ENCODE measurements at places on chromosomes 11 and 22.

DNA sequence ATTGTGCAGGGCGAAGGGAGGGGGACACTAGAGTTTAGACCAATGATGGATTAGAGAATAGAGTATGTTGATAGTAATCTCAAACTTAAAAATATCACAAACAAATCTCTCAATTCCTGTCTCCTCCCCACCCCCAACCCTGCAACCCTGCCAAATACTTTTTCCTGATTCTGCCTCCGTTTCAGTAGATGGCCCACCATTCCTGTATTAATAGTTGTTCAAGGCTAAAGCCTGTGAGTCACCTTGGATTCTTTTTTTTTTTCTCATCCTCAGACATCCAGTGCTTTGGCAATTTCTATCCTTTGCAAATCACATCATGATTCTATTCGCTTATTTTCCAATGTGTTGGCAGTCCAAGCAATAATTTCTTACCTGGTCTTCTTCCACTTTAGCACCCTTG is 207.9 kb downstream of the DYNC2H1 start:
- no peak for DNase-seq

DNA sequence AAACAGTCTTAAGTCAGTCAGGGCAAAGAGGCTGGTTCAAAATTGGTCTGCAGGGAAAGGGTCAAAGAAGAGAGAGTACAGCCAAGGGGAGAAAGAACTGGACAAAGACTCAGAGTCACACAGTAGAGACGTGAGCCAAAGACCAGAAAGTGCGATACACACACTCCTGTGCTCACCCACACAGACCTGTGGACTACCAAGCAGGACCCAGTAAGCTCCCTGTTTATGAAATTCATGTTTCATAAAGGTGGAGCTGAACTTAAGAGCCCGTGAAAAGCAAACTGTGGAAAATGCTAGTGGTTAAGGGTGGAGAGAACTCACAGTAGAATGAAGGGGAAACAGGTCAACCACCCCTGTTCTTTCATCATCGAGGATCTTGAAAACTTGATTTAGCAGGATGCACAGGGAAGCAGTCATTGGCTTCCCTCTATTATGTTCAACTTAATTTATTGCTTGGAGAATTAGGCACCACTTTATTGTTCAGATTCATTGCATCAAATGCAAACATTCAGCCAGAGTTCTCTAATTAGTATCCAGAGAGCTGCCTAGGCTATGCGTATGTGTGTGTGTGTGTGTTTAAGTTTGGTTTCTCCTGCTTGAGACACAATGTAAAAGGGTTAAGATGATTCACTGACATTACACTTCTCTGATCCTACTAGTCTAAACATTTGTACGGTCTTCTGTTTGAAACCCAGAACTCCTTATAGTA is 160.9 kb upstream of the MTMR2 start:
- DNase-seq, result no peak

- DNase-seq, result no peak
Measured at GRCh38 chr11:24470431-24470830, 26.4 kb upstream of the LUZP2 start.

- no peak for DNase-seq
Measured at GRCh38 chr11:65032216-65032615, 5.0 kb downstream of the SNX15 start.

- DNase-seq, result peak; percentile 13
Measured at GRCh38 chr11:36594316-36594989, at the start of gene IFTAP. Gene IFTAP, plus strand, starts transcription at chr11:36594502. Its CDS starts 15,602 bp downstream, at chr11:36610104.

DNA sequence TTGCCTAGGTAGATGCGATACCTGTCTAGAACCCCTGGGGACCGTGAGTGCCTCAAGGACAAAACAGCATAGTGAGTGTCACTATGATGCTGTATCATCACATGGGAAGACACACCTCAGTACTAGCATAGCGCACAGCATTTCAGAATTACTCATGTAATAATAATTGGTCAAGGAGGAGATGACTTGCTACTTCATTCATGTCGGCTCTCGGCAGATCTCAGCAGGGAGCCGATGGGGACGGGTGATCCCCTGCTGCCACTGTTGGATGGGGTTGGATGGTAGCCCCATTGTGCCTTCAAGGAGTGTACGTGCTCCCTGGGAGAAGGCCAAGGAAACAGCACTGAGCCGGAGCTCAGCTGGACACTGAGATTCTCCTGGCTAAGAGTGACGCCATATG is 186.9 kb downstream of the EFCAB6 start:
- no peak for DNase-seq

- DNase-seq, result no peak
Measured at GRCh38 chr22:31087744-31088215, 6.7 kb downstream of the SMTN start.

DNA sequence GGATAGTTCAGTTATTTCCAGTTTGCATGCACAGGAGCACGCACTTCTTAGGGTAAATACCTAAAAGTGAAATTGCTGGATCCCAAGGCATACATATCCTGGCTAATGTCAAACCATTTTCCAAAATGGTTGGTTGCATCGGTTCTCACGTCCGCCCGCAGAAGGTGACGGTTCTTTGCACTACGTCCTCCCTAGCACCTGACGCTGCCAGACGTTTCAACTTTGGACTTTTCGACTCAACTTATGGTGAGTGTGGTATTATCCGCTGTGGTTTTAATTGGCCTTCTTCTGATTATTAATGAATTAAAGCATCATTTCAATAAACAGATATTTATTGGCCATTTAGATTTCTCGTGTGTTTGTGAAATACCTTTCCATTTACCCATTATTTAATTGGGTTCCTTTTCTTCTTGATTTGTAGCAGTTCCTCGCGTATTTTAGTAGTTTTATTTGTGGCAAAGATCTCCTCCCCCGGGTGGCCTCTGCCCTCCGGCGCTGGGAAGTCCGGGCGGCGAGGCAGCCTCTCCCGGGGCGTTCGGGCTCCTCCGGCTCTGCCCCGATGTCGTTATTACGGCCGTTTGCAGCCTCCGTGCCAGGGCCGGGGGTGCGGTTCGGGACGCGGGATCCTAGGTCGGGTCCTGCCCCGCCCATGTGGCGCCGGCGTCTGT is at the start of gene JHY:
Gene JHY (plus strand): TSS at position 571 of the 668 bp plus-strand sequence. CDS start 3,091 bp downstream, outside the sequence.
- DNase-seq, result no peak

- DNase-seq, result no peak
Measured at GRCh38 chr22:43272869-43273318, 70.3 kb downstream of the SCUBE1 start.

GRCh38 chr11:77523712-77524111 is 49.8 kb upstream of the PAK1 start:
- DNase-seq, result no peak

GRCh38 chr11:2084721-2085120 is 54.5 kb downstream of the IGF2 start:
- no peak for DNase-seq

- no peak for DNase-seq
Measured at GRCh38 chr11:3738241-3738640, 59.1 kb downstream of the NUP98 start.

DNA sequence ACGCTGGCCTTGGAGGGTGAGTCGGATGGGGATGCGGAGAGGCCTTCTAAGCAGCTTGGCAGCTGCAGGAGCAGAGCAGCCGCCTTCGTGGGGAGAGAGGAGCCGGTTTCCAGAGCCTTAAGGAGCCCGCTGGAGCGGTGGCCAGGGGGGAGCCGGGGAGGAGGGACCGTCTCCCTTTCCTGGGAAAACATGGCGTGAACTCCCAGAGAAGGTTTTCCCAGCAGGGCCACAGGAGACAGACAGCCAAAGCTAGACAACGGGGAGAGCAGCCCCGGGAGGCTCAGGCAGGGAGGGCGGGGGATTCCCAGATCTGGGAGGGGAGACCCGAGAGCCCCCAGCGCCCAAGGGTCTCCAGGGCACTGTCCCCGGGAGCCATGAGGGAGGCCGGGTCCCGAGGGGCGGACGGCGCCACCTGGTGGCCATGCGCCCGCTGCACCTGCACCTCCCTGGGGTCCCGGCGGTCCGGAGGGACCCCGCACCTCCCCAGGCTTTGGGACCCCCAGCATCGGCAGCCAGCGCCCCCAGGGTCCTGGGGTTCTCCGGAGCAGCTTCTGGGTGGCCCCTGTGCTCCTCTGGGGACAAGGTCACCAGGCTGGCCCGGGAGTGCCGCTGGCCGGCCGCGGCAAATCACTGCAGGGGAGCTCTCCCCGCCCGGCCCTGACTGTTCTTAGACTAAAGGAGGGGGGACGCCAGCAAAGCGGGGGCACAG is 2.4 kb upstream of the SYT8 start:
- DNase-seq, result peak; percentile 4

DNA sequence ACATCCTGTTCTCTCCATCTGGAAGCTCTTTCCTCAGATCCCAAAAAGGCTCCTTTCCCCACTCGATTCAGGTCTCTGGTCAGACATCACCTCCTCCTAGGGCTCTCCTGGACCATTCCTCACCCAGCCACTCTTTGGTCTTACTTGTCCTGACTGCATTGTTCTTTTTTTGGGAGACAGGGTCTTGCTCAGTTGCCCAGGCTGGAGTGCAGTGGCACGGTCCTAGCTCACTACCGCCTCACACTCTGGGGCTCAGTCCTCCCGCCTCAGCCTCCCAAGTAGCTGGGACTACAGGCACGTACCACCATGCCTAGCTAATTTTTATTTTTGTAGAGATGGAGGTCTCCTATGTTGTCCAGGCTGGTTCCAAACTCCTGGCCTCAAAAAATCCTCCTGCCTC is 2.2 kb upstream of the CORO1B start:
- no peak for DNase-seq

DNA sequence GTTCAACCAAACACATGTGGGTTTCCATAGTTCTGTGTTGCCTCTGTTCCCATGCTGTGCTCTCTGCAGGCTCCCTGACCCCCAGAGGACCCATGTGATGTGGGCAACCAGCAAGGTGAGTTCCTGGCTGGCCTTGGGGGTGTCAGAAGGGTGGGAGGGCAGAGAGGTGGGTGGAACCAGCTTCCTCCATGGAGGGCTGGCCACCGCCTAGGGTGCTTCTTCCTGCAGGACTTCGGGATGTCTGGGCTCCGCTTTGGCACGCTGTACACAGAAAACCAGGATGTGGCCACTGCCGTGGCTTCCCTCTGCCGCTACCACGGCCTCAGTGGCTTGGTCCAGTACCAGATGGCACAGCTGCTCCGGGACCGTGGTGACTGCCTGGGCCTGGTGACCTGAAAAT is 14.5 kb upstream of the EXT2 start:
- DNase-seq, result no peak

DNA sequence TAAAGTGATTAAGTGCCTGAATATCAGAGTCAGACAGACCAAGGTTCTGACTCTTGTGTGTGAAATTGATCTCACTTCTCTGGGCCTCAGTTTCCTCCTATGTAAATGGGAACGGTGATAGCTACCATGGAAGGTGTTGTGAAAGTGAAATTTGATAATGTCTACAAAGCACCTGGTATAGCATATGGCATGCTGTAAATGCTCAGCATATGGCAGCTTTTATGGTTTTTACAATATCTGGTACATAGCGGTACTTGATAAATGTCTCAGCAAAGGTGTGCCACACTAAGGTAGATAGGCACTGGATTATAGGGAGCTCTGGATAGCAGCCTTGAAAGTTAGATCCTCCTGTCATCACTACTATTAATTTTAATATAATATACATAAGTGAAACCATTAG is 19.9 kb downstream of the POU2AF2 start:
- no peak for DNase-seq

GRCh38 chr11:120710354-120711131 is 199.0 kb downstream of the GRIK4 start:
- DNase-seq, result no peak

DNA sequence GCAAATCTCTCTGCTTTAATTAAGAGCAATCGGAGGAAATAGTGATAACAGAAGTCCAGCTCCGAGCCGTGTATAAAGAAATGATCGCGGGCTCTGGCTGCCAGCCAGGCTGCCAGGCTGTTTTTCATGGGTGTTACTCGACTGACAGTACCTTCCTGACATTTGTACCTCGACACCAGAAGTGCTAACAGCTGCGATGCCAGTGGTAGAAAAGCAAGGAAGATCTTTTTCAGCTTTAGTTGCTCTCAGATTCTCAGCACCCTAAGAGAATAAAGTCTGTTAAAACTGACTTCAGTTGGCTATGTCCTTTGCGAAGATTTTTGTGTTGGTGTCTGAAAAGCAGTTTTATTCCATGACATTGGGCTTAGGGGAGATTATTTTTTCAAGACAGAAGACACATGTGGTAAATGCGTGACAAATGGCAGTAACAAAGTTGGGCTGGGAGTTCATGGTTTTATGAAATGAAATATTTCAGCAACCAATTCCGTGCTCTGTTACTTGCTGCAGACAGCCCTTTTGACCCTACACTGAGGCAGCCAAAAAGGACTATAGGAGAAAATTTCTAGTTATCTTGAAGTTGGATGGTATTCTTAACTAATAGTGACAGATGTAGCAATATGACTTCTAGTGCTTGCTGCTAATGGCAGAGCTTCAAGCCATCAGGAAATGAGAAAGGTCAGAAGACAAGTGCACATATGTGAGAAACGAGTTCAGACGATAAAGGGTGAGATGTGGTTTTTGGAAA is 296.2 kb downstream of the CNTN5 start:
- DNase-seq, result no peak

DNA sequence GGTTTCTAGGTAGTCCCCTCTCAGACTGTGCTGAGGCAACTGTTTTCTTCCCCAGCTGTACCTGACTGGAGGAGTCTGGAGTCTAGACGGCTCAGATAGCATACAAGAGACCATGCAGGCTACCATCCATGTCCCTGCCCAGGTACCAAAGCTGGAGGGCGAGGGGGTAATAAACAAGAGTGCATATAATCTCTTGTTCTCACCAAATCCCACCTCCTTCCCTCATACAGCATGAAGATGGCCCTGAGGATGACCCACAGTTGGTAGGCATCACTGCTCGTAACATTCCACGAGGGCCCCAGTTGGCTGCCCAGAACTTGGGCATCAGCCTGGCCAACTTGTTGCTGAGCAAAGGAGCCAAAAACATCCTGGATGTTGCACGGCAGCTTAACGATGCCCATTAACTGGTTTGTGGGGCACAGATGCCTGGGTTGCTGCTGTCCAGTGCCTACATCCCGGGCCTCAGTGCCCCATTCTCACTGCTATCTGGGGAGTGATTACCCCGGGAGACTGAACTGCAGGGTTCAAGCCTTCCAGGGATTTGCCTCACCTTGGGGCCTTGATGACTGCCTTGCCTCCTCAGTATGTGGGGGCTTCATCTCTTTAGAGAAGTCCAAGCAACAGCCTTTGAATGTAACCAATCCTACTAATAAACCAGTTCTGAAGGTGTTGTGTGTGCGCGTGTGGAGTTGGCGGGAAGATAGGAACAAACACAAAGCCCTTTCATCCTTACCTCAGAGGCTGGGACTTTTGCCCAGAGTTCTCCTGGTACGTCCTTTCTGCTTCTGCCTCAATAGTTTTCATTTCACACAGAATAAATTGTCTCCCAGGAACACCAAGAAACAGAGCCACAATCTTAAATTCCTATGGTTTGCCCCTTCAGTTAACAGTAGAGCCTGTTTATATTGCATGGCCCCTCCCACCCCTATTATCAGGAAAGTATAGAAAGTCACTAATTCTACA is 8.5 kb downstream of the HMBS start:
- DNase-seq, result no peak

DNA sequence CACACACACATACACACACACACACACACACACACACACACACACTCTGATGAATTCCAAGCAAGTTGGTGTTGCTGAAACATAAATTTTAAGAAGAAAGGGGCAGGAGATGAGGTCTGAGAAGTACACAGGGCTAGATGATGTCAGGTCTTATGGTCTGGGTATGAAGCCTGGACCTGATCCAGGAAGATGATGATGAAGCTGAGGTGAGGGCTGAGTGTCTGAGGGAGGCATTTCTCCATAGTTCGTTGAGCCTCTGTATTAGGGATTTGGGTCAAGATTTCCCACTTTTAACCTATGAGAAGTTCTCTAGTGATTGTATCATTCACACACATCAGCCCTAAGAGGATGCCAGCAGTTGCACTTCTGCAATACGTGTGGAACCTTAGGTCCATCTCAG is 32.6 kb downstream of the KREMEN1 start:
- no peak for DNase-seq

Measured in GOT3 (cell line).